ENCODE measurements at places on chromosomes 2 and 18.

- no peak for DNase-seq
Measured at GRCh38 chr2:218880859-218881594, 375 bp downstream of the WNT10A start.

DNA sequence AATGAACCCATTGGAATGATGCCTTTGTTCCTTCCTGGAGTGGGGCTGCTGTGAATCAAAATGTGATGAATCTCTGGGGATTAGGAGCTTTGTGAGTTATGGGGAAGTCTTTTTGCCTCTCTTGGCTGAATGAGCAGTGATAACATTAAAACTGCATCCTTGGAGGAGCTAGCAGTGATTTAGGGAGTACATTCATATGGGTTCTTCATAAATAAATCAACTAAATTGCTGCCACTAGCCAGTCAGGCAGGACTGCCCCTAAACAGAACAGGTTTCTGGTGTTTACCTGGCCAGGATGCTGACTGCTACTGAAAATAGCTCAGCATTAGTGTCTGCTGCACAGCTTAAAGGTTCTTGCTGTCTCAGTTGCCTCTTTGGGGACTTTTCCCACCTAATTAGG lies 244.5 kb upstream of the MEX3C start:
- no peak for DNase-seq

DNA sequence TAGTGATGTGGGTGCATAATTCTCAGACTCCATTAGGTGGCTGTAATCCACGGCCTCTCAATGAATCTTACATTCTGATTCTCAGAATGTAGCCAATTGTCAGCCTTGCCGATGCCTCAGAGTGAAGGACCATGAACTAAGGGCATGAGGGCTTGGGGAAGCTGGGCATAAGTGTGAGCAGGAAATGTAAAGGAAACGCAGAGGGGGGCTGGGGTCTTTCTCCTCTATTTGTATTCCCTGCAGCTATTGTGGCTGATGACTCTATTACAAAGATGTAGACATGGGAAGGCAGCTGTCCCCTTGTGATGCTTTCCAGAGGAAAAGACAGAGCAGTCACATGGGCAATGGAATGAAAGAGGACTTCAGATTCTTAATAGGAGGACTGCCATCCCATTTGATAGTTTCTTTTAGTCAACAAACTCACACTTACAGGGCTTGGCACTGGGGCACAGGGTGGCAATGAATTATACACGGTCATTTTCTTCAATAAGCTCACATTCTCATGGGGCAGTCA lies 353.2 kb upstream of the PKDCC start:
- DNase-seq: no peak

DNA sequence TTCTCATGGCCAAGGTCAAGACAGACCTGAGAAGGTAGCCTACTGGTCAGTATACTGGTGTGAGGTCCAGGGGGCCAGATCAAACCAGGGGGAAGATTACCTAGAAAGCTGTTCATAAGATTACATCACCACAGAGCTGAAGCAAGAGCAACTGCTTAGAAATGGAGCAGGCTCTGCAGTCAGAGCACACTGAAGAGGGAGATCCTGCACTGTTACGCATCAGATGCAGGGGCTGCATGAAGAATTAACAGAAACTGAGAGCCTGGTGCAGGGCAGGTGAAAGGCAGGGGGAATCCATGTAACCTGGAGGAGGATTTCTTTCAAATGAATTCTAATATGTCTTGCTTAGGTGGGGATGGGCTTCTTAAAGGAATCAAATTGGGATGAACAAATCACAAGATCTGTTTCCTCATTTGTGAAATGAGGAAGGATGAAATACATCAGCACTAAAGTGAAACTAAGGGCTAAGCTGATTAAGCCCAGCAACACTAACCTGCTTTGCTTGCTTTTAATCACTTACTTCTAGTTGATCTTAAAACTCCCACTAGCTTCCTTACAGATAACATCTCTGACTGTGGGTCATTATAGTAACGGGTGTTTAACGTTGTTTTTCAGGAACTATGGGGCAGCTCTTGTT lies 74.3 kb upstream of the ADAM23 start:
- no peak for DNase-seq

GRCh38 chr18:48297139-48297538 lies 112.0 kb downstream of the ZBTB7C start:
- no peak for DNase-seq

Measured in activated CD8-positive, alpha-beta T cell treated with anti-CD3 and anti-CD28 coated beads, Interleukin-2, amount 10 ng/mL, durations not matched to agents 7 days and 5 days (primary cell).